B cell (primary cell): ENCODE measurements at places on chromosomes 6 and 20. TPM values are rescaled to one million over a fixed set of nuclear protein-coding genes. Genes with fewer than 3 reads are reported as not detected.

DNA sequence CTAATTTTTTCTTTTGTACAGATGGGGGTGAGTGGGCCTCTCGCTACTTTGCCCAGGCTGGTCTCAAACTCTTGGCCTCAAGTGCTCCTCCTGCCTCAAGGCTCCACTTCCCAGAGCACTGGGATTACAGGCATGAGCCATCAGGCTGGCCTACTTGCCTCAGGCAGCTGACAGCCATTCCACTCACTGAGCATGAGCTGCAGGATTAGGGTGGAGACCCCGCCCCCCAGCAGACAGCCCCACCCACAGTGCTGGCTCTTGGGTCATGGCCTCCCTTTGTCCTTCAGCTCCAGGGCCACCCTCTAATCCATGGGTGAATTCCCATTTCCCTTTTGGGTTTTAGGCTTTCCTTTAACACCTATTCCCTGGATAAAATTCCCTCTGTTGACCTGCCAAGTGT lies 82.1 kb downstream of the BFSP1 start:
- H3K27me3 ChIP-seq = no peaks in the 10 kb centered on the region
- no peaks in the 10 kb centered on the region for H3K36me3 ChIP-seq
- no peak overlapping the region for H3K27ac ChIP-seq
- DNase-seq = no peak

DNA sequence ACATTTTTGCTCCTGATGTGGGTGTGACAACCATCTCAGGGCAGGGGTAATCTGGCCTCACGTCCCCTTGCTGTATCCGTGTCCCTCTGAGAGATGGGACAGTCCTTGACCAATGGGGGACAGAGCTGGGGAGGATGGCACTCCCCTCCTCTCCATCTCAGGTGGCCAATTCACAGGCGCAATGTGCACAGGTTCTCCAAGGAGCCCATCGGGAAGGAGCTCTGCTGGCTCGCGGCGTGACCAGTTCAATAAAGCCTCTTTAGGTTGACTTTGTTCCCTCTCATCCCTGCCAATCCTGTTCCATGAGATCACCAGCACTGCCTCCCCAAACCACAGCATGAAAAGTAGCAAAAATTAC lies 196.3 kb upstream of the SLC24A3 start:
- no peaks in the 10 kb centered on the region for H3K4me1 ChIP-seq
- no peak overlapping the region for H3K4me3 ChIP-seq
- DNase-seq = no peak
- no peaks in the 10 kb centered on the region for H3K36me3 ChIP-seq

The ANGPT4 gene
- total RNA-seq = not detected in 2 replicates

DNA sequence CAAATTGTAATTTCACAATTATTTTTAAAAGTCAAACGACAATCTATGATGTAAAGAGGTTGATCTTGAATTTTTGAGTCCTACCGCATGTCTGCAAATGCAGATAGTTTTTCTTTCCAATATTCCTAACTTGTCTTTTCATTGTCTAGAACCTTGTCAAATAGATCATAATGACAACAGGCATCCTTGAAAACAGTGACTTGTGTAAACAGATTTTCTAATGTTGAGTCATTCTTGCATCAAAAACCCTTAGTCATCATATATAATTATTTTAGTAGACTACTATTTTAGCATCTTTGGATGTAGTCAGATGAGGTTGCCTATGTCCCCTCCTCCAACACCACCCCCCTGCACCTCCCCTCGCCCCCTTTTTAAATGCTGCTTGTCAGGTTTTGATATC lies 43.8 kb downstream of the BMP6 start:
- no peak overlapping the region for H3K4me3 ChIP-seq
- H3K36me3 ChIP-seq = no peaks in the 10 kb centered on the region

The ECT2L gene
- total RNA-seq = not detected in 2 replicates

DNA sequence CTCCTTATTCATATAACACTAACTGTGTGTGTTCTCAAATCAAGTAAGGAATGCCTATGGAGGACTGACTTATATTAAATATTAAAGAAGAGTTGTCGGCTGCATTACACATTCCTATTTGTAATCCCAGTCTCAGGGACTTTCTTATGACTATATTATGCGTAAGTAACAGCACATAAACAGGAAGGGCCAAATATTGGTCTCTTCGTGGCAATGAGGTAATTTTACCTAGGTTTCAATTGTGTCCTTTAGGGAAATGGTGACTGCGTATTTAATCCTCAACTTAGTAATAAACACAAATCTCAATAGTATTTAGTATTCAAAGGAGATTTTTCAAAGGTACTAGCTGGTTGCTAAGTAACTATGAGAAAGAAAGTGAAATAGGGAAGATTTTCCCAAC lies 22.8 kb upstream of the EPM2A start:
- no peak overlapping the region for H3K27ac ChIP-seq
- no peaks in the 10 kb centered on the region for H3K36me3 ChIP-seq
- no peaks in the 10 kb centered on the region for H3K27me3 ChIP-seq
- no peak for DNase-seq
- H3K4me1 ChIP-seq = no peaks in the 10 kb centered on the region

DNA sequence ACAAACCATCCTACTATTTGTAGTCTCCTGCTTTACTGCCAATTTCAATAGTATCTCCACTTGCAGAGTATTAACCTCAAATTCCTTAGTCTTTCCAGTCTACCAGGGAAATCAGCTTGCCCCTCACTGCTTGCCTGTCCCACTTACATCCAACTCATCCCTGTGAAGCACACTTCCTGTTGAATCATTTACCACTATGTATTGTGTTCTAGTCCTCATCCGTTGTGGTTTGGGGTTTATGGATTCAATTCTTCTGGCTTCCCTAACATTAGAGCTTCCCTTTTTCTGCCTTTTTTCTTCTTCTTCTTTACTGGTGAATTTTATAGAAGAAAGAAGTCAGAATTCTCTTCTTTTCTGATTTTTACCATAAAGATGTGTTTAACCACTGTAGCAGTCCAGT lies 5.1 kb upstream of the TXLNB start:
- no peaks in the 10 kb centered on the region for H3K36me3 ChIP-seq
- no peaks in the 10 kb centered on the region for H3K27me3 ChIP-seq
- DNase-seq = no peak
- H3K4me3 ChIP-seq = no peak overlapping the region

GRCh38 chr20:23050076-23050838 lies 785 bp upstream of the THBD start:
- H3K4me1 ChIP-seq = peaks cover 4% of the 10 kb centered on the region
- H3K27me3 ChIP-seq = peaks cover 10% of the 10 kb centered on the region
- no peaks in the 10 kb centered on the region for H3K36me3 ChIP-seq
- H3K27ac ChIP-seq = no peak overlapping the region
- DNase-seq = no peak

The TRIM38 gene
- total RNA-seq = 57.2 and 57.5 TPM in 2 replicates

GRCh38 chr20:5973971-5974370 lies 23.5 kb downstream of the MCM8 start:
- no peak overlapping the region for H3K27ac ChIP-seq
- DNase-seq = no peak
- H3K27me3 ChIP-seq = no peaks in the 10 kb centered on the region
- no peaks in the 10 kb centered on the region for H3K4me1 ChIP-seq

The TLDC2 gene
- not detected in 2 replicates for total RNA-seq

The BTNL2 gene
- total RNA-seq = not detected in 2 replicates

- no peaks in the 10 kb centered on the region for H3K36me3 ChIP-seq
- no peak overlapping the region for H3K27ac ChIP-seq
- H3K4me3 ChIP-seq = no peak overlapping the region
Observed at GRCh38 chr6:114304304-114304887, 38.4 kb downstream of the HS3ST5 start.

- no peak overlapping the region for H3K4me3 ChIP-seq
- no peaks in the 10 kb centered on the region for H3K36me3 ChIP-seq
- no peak overlapping the region for H3K27ac ChIP-seq
Observed at GRCh38 chr6:165486183-165487137, 176.6 kb downstream of the PDE10A start.

GRCh38 chr6:19399406-19399805 lies 437.8 kb upstream of the ID4 start:
- DNase-seq = no peak
- H3K27ac ChIP-seq = no peak overlapping the region
- H3K4me3 ChIP-seq = no peak overlapping the region
- no peaks in the 10 kb centered on the region for H3K4me1 ChIP-seq
- H3K27me3 ChIP-seq = no peaks in the 10 kb centered on the region

DNA sequence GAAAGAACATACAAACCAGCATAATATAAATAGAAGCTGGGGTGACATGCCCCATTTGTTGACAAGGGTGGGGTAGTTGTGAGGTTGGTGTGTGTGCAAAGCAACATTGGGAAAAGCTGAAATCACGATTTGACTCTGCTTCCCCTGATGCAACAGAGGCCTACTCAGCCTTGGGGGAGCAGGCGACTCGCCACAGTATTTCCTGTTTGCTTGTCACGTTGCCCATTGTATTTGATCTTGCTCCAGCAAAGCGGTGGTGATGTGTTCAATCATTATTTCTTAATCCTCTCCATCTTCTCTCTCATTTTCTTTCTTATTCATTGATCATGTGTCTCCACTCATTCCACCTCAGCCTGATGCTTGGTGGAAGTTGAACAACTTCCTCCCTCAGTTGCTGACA lies 165.8 kb upstream of the CITED2 start:
- no peak overlapping the region for H3K4me3 ChIP-seq
- H3K27ac ChIP-seq = no peak overlapping the region
- no peaks in the 10 kb centered on the region for H3K4me1 ChIP-seq
- no peaks in the 10 kb centered on the region for H3K27me3 ChIP-seq
- DNase-seq = no peak
- H3K36me3 ChIP-seq = no peaks in the 10 kb centered on the region

DNA sequence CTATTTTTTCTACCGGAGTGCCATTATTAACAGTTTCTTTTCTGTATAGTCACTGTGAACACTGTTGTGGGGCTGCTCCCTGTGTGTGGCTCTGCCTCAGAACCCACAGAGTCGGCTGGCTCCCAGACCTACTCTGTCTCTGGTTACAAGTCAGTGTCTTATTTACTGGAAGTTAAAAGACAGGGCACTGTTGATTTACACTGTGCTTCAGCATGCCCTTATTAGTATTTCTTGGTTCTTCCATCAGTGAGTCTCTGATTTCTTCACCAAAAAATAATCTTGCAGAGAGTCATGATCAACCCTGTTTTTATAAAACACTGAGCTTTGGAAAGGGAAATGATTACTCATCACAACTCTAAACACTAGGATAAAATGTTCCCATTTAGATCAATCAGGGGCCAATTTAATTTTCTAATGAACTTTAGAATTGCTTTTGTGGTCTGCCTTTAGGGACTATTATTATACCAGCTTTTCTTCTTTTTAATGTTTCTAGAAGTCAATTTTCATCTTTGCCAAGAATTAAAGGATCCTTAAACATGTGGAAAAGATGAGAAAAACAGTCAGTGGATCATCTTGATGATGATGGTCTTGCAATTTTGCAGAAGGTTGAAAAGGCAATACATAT lies 92.6 kb downstream of the UTRN start:
- H3K27me3 ChIP-seq = no peaks in the 10 kb centered on the region
- H3K4me1 ChIP-seq = peaks cover 11% of the 10 kb centered on the region
- peaks cover 1% of the 10 kb centered on the region for H3K36me3 ChIP-seq
- no peak for DNase-seq

- no peak for DNase-seq
- no peak overlapping the region for H3K27ac ChIP-seq
- H3K4me1 ChIP-seq = no peaks in the 10 kb centered on the region
- H3K27me3 ChIP-seq = no peaks in the 10 kb centered on the region
Observed at GRCh38 chr6:40276141-40276540, 311.0 kb downstream of the LRFN2 start.

The LEMD2 gene
- 113 and 122 TPM in 2 replicates for total RNA-seq

DNA sequence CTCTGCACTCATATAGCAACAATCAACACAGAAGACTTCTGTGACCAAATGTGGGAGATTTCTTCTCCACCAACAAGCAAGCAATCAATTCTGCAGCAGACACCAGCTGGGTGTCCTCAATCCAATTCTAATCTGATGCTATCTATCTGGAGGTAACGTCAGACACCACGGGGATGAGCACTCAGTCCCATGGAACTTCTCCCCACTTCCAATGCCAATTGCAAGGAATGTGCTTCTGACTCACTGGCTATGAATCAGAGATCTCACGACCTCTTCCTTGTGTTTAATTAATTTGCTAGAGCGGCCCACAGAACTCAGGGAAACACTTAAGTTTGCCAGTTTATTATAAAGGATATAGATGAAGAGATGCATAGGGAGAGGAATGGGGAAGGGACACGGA lies 103.5 kb upstream of the SIRPG start:
- H3K27me3 ChIP-seq = peaks cover 3% of the 10 kb centered on the region
- no peak for DNase-seq
- H3K36me3 ChIP-seq = no peaks in the 10 kb centered on the region
- H3K27ac ChIP-seq = no peak overlapping the region
- no peak overlapping the region for H3K4me3 ChIP-seq

The LZTS3 gene
- total RNA-seq = 5.1 and 6.4 TPM in 2 replicates

- H3K4me3 ChIP-seq = no peak overlapping the region
- DNase-seq = no peak
- no peak overlapping the region for H3K27ac ChIP-seq
- H3K36me3 ChIP-seq = no peaks in the 10 kb centered on the region
Observed at GRCh38 chr20:14622796-14623195, 285.4 kb upstream of the FLRT3 start.

GRCh38 chr20:32528171-32528891 lies 56.8 kb downstream of the NOL4L start:
- H3K4me3 ChIP-seq = no peak overlapping the region
- no peak overlapping the region for H3K27ac ChIP-seq
- peaks cover 2% of the 10 kb centered on the region for H3K36me3 ChIP-seq

The KHDC1L gene
- not detected in 2 replicates for total RNA-seq

GRCh38 chr20:5722927-5723326 lies 27.3 kb upstream of the SHLD1 start:
- peaks cover 9% of the 10 kb centered on the region for H3K4me1 ChIP-seq
- no peaks in the 10 kb centered on the region for H3K27me3 ChIP-seq
- H3K36me3 ChIP-seq = no peaks in the 10 kb centered on the region
- H3K4me3 ChIP-seq = no peak overlapping the region
- DNase-seq = no peak
- H3K27ac ChIP-seq = no peak overlapping the region

DNA sequence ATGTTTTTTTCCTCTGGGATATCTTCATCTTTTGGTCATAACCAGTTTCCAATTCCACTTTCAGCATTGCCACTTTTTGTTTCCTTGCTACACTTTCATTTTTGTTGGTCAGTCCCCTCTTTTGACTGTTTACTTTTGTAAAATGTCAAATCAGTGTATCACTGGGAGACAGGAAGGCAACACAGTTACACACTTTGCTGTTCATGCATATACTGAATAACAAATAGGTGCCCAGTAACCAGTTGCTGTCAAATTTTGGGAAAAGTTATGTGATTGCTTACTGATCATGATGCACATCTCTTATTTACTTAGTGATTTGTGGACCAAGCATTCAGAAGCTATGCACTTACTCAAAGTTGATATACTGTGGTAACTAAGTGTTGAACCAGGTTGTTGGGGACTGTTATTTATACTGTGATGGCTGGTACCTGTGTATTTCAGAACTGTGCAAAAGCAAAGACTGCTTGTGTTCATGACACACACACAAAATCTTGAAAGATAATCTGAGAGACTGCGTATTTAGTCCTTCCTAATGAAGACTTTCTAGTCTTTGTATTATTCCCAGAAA lies 41.0 kb downstream of the ZNF292 start:
- no peak overlapping the region for H3K4me3 ChIP-seq
- DNase-seq = no peak
- H3K27me3 ChIP-seq = no peaks in the 10 kb centered on the region
- no peaks in the 10 kb centered on the region for H3K4me1 ChIP-seq
